ENCODE measurements at places on chromosomes 12 and 14.

DNA sequence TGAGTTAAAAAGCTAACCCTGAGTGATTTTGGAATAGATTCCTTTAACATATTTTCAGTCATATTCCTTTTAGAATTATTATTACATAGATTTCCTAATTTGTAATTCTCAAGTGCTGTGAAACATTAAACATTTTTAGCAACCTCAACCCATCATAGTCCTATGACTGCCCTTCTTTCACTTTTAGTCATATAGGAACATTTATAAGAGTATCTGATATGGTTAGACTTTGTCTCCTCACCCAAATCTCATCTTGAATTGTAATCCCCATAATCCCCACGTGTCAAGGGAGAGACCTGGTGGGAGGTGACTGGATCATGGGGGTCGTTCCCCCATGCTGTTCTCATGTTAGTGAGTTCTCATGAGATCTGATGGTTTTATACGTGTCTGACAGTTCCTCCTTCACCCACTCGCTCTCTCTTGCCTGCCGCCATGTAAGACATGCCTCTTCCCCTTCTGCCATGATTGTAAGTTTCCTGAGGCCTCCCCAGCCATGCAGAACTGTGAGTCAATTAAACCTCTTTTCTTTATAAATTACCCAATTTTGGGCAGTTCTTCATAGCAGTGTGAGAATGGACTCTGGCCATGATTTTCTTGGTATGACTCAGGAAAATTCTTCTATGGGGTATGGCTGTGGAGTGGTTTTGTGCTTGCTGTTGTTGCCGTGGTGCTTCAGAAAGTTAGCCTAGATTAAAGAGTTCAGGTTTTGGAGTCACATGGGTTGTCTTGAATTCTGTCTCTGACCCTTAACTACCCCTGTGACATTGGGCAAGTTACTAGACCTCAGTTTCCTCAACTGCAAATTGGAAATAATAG, 83.9 kb downstream of the FUT8 start:
- peak; percentile 26 for DNase-seq

DNA sequence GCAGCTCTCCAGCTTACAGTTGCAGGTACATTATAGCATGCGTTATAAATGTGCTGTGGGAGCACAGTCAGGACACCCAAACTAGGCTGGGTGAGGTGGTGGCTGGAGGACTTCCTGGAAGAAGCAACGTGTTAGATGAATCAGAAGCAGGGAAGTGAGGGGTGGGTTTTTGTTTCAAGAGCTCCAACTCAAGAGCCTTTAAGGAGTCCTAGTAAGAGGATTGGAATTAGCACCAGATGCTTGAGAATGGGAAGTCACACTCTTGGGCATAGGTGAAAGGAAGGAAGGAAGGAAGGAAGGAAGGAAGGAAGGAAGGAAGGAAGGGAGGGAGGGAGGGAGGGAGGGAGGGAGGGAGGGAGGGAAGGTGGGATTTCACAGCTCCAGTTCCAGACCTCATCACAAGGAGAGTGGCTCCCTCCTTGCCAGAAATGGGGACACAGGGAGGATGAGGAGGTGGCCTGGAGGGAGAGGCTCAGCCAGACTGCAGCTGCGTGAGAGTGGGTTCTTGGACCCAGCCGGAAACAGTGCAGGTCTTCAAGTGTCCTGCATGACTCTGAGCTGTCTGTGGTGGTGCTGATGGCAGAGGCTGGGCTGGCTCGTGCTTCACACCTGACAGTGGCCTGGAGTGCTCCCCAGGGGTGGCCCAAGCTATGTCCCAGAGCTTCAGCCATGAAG, 115.7 kb upstream of the GSC start:
- DNase-seq, result no peak

DNA sequence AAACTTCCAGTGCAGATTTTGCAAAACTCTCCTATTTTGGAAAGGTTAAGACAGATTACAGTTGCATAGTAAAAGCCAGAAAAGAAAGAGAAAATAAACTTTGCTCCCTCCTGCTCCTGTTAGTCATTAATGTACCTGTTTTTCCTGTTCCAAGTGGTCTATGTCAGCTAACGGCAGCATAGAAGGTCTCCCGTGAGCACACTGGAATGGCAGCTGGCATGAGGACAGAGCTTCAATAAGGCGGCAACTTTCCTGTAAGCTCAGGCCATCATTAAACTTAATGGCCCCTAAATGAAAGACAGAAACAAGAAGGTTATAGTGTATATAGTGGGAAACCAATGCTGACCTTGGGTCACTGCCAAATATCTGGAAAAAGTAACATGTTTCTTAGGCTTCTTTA, 16.0 kb downstream of the EIF2B2 start:
- no peak for DNase-seq

DNA sequence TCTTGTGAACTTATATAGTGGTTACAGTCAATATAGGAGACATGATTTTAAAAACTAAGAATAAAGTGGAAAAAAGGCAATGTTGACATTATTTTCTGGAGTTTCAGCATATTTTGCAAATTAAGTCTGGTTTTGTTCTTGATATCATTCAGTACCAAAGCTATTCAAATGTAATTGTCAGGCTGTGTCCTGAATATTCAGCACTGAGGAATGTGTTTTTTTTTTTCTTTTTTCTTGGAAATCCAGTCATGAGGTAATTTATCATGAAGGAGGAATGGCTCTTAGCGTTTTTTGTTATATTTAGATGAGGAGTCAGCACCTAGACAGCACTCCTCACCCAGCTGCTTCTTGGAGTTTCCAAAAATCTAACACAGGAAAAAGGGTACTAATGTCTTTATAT, 225.5 kb downstream of the CCDC91 start:
- DNase-seq, result peak; percentile 78

DNA sequence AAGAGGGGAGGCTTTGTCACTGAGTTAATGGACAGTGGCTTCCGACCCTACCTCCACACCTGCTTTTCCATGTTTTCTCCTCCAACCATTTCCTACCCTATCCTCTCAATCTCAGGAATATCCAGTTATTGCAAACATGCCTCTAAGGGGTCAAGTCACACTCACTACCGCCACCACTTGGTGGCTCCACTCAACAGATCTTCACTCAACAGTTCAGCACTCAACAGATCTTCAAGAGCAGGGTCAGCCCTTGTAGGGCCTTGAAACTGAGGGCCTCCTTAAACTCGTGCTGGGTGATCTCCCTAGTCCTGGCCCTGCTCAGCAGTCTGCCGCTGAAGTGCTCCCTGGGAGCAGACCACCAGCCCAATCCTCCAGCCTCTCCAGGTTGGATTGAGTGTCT, 14.2 kb downstream of the ZNF641 start:
- DNase-seq, result no peak

DNA sequence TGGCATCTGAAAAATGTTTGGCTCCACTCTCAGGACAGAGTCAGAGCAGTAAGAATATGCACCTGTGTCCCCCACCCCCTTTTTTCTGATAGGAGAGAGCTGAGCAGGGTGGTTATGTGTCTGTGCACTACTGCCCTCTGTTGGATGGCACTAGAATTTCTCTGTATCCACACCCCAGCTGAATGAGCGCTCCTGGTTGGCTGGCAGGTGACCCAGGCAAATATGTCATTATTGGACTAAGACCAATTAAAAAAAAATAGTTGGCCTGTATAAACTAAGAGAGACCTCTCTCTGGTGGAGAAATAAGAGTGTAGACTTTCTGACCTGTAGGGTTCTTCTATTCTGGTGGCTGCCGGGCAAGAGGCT, 107.0 kb downstream of the PTCSC3 start:
- DNase-seq, result peak; percentile 88

GRCh38 chr14:28097585-28097984, 669.0 kb upstream of the FOXG1 start:
- DNase-seq, result no peak

DNA sequence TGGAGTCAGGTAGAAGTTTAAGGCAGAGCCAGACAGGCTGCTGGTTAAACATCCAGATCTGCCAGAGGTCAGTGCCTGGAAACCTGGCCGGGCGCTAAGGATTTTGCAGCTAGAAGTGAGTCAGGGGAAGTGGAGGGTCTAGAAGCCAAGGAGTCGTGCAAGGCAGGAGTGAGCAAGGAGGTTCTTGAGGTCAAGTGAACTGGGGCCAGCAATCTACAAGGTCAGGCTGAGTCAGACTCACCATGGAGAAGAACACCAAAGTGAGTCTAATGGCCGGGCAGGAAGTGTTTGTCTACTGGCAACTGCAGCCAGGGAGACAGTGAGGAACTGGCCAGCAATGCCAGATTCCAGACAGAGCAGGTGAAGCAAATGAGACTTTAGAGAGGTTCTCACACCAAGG, 628.2 kb downstream of the ETNK1 start:
- DNase-seq, result no peak

Measured in astrocyte of the hippocampus (primary cell).